ENCODE measurements at places on chromosomes 5 and 9. TPM values are rescaled to one million over a fixed set of nuclear protein-coding genes. Genes with fewer than 3 reads are reported as not detected.

GRCh38 chr9:134025606-134026541 is 593 bp downstream of the BRD3OS start:
- peak; percentile 64 for DNase-seq

- DNase-seq: no peak
Measured at GRCh38 chr5:63958654-63959053, 3.6 kb downstream of the HTR1A start.

DNA sequence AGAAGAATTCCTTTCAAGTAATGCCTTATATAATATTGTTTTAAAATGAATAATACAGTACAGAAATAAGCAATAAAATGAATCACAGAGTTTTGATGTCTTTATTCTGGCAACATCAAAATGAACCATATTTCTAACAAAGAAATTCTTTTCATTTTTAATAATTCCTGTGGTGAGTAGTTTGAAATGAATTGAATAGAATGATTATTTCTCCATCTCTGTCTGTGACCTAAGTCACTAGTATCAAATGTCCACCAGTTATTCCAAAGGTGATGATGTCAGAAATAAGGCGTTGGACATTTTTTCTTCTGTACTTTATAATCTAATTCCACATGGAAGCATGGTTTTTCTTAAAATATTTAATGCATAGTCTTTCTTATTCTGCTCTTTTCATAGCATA is 106.2 kb downstream of the ADAMTSL1 start:
- no peak for DNase-seq

DNA sequence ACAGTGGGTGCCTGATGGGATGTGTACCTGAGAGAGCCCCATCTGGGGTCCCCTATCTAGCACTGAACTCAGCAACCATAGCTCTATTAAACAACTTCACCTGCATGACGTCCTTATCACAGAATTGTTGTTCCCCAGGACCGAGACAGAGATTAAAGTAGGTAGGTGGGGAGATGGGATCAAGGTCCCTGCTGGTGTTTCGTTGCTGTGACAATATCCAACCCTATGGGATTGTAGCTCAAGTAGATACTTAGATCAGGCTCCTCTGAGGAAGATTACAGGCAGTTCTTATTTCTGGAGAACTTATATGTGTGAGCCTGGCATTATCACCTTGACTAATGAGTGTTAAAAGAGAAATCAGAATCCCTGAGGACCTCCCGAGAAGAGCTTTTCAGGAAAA is 84.9 kb downstream of the SLC28A3 start:
- DNase-seq: no peak

The RPL7A gene
- 3,479 TPM for total RNA-seq

DNA sequence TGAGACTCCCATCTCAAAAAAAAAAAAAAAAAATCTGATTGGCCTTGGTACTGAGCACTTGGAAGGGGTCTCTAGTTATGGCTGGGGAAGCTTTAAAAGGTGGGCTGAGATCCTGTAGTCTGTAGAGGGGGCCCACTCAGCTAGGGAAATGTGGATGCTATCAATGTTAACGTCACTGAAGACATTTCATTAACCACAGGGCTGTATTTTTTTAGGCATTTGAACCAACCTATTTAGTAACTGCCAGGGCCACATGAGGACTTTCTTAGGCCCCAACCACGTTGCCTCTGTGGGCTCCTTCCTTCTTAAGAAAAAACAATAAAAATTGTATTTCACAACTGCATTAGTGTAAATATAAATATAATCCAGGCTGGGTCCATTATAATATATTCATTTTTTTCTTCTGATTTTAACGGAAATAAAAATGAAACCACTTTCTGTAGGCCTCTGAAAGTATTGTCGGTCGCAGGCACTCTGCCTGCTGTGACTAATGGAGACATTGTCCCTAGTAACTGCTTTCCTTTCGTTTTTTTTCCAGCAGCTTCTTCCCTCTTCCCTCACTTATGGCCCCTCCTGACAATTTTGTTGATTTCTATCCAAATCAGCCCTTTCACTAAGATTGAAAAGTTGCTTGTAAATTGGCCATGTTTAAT is 71.6 kb downstream of the GCNT1 start:
- no peak for DNase-seq

GRCh38 chr9:112028242-112029221 is 131.9 kb downstream of the UGCG start:
- peak; percentile 61 for DNase-seq

The C9orf152 gene
- not detected for total RNA-seq

- no peak for DNase-seq
Measured at GRCh38 chr5:19910136-19910535, 77.9 kb downstream of the CDH18 start.

- DNase-seq: peak; percentile 2
Measured at GRCh38 chr5:127838661-127839060, 135.5 kb downstream of the CCDC192 start.

DNA sequence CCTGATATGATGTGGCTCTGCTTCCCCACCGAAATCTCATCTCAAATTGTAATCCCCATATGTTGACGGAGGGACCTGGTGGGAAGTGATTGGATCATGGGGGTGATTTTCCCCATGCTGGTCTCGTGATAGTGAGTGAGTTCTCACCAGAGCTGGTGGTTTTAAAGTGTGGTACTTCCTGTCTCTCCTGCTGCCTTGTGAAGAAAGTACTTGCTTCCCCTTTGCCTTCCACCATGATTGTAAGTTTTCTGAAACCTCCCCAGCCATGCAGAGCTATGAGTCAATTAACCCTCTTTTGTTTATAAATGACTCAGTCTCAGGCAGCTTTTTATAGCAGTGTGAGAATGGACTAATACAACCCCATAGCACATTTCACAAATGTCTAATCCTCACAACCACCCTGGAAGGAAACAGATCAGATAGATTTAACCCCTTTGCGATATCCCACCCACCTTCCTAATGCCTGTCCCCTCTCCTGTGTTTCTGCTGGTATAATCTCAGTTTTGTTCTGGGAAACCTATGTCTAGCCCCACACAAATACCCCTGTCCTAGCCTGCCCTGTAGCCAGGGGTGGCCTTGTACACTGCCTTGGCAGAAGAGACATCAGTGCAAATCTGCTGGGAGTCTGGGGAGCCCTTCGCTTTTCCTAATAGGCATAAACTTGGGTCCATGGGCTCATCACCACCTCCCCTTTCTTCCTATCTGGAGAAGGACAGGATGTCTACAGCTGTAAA is 157.0 kb upstream of the RAI14 start:
- peak; percentile 38 for DNase-seq

The OBP2B gene
- not detected for total RNA-seq

DNA sequence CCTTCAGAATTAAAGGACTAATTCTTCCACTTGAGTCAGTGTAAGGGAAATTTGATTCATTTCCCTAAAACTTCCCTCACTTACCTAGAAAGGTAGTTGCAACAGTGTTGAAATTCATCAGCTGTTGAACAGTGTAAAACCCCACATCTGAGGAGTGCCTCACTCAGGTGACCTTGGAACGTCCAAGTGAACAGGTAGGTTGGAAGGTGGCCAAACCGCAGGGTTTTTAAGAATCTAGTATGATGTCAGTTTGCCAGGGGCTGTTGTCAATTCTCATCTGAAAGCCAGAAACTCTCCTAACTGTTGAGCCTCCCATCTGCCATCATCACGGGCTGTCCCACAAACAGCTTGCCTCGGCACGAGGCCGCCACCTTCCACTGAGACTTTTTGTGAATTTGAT is 105.7 kb downstream of the TMEM174 start:
- DNase-seq: no peak

DNA sequence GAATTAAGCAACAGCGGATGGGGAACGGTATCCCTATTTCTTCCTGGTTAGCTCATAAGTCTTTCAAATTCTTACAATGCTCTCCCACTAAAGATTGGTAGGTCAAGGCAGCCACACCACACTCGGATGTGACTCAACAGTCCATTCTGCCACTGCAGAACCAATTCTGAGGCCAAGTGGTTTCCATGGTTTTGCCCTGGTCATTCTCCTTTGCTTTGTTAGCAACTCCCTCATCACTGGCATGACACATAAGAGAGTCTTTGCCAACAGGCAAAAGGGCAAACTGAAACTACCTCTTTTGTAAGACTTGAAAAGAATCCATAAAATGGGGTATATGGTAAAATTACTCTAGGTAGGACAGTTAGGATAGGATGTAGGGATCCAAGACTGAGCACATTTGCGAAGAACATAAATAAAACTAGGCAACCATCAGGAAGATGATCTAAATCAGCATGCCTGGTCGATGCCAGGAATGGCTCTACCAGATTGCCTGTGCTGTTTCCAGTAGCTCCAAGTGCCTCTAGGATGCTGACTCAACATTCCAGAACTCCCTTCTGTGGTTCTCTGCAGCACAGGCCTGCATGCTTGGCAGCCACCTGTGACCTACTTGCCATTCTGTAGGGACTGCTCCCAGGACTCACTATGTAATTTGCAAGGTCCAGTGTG is 105.4 kb downstream of the DCP2 start:
- no peak for DNase-seq

DNA sequence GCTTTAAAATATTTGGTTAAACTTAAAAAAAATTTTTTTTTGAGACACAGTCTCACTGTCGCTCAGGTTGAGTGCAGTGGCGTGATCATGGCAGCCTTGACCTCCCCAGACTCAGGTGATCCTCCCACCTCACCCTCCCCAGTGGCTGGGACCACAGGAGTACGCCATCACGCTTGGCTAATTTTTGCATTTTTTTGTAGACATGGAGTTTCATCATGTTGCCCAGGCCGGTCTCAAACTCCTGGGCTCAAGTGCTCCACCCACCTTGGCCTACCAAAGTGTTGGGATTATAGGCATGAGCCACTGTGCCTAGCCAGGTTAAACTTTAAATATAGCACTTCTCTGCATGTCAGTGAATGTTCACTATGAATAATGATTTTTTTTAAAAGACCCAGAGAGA is 224.5 kb upstream of the RFX3 start:
- DNase-seq: no peak

DNA sequence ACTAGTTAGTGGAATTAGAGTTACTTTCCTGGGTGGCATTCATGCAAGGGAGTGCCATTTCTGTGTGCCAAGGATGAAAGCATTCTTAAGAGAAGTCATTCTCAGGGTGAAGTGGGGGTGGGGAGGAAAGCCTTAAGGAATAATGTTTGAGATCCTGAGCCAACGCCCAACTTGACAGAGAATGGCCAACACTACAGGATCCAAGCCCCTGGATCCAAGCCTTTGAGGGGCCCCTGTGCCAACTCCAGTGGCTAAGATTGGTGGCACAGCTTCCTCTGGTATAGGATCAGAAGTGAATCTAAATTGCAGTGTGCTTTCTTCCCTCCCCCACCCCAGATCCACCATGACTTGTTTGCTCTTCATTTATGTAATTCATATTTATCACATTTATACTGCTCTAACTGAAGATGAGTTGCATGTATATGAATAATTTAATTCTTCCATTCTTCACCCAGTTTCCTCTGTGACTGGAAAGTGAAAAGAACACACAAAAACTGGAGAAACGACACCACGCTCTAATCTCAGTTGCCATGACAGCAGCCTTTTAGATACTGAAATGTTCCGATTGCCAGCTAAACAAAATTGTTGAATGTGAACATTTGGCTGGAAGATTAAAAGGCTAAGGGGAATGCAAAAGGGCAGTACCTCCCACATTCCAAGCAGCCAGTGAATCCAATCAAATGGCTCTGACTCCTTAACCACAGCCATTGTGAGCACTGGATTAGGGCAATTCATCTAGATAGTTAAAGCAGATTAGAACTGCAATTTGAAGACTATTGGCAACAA is 4.5 kb downstream of the ZNF608 start:
- no peak for DNase-seq

DNA sequence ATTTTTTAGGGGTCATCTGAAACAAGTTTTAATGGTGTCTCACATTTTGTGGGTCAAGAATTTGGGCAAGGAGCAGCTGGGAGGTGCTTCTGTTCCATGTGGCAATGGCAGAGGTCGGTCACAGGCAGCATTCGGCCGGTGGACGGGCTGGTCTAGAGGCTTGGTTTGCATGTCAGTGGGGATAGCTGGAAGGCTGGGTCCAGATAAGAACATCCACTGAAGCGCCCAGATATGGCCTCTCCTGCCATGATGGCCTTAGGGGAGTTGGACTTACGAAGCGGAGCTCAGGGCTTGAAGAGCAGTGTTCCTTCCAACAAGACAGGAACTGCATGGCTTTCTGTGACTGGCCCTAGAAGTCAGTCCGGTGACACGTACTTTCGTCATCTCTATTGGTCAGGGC is 30.3 kb downstream of the LHFPL2 start:
- DNase-seq: no peak

The SEMA5A gene
- not detected for total RNA-seq

The SARDH gene
- 5.6 TPM for total RNA-seq

The PAPPA gene
- total RNA-seq: not detected

DNA sequence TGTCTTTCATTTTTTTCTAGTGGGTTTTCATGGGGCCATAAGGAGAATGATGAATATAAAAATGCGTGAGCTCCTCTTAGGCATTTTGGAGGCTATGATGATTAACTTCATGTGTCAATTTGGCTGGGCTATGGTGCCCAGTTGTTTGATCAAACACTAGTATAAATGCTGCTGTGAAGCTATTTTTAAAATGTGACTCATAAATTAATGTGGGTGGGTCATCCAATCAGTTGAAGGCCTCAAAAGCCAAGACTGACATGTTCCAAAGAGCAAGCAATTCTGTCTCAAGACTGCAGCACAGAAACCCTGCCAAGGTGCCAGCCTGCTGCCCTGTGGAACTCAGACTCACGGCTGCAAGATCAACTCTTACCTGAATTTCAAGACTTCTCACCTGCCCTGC is 24.4 kb upstream of the ICE1 start:
- DNase-seq: no peak

GRCh38 chr9:78756813-78757510 is 460.0 kb downstream of the PSAT1 start:
- DNase-seq: no peak

GRCh38 chr9:4979239-4979638 is 5.8 kb upstream of the JAK2 start:
- DNase-seq: no peak

The RFESD gene
- 9.8 TPM for total RNA-seq

DNA sequence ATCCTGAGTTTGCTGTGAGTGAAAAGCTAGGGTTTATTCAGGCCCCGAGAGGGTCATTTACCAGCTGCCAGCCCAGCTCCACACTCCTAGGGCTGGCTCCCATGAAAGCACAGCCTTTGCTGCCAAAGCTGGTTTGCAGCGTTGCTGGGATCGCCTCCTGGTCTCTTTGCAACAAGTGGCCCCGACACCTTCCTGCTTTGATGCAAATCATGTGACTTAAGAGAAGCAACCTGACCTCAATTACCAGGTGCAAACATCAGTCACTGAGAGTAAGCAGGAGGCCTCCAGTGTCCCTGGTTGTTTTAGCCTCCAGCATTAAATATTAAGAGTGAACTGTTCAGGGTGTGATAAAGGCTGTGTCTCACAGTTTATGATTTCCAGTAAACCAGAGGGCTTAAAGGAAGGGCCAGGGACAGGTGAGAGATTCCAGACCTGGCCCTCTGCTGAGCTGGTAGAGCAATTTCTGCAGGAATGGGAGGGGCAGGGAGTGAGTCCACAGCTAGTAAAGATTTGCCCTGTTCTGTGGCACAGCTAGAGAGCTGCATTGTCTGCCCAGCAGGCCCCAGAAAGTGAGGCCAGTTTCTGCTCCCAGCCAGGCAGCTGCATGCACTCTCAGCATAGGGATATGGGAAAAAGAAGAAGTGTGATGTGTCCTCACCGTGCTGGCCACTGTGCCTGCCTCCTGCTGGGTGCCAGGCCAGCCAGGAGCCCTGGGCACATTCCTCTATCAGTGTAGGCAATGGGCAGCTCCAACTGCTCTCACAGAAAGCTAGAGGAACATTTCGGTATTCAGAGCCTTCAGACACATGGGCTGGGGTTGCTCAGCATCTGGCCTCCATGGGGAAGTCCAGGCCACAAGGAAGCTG is 58.0 kb downstream of the SLC22A5 start:
- DNase-seq: peak; percentile 76

GRCh38 chr5:150340614-150341255 is 16.8 kb upstream of the TCOF1 start:
- DNase-seq: peak; percentile 40
